ENCODE measurements at places on chromosomes 4 and X.

DNA sequence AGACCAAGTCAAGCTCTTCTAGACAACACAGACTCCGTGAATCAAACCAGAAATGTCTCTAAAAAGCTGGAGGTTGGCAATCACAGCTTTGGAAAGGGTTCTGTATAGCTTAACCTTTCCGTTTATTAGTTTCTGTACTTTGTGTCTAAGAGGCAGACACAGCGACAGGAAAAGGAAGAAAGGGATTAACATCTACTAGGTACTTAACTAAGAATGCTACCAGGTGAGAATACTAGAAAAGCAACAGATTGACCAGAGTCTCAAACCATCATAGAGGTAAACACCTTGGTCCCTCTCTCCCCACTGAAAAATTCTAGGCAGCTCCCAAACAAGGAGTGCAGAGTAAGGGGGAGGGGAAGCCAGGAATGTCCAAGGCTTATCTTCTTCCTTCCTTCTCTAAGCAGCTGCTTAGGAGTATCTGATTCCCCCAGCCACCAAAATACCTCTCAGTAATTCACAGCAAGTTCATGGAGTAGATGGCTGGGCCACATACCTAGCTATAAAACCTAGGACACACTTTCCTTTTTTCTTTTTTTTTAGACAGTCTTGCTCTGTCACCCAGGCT, 80.8 kb downstream of the APBB2 start:
- DNase-seq = no peak

- no peak for DNase-seq
These were observed 65.4 kb upstream of the DYNLT3 start for GRCh38 chrX:37912777-37913176.

- no peak for DNase-seq
These were observed 9.2 kb upstream of the GYG2 start for GRCh38 chrX:2819345-2820135.

DNA sequence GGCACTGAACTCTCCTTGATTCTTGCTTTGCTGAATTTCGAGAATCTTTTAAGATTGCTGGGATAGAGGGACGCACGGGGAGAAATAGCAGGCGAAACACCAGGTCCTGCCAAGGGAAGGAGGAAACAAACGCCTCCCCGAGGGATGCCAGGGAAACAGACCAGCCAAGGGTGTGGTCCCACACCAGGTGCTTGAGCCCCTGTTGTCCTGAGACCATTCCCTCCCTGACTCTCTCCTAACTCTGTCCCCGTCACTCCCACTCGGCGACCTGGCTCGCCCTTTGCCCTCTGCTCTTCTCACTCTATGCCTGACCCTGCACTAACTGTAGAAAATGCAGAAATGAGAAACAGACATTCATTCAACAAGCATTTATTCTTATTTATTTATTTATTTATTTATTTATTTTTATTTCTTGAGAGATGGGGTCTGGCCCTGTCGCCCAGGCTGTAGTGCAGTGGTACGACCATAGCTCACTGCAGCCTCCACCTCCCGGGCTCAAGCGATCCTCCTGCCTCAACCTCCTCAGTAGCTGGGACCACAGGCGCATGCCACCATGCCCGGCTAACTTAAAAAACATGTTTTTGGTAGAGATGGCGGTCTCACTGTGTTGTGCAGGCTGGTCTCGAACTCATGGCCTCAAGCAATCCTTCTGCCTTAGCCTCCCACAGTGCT, 16.2 kb downstream of the CTAG1B start:
- no peak for DNase-seq

- DNase-seq = no peak
These were observed 100.4 kb downstream of the KLHL8 start for GRCh38 chr4:87120010-87120409.

DNA sequence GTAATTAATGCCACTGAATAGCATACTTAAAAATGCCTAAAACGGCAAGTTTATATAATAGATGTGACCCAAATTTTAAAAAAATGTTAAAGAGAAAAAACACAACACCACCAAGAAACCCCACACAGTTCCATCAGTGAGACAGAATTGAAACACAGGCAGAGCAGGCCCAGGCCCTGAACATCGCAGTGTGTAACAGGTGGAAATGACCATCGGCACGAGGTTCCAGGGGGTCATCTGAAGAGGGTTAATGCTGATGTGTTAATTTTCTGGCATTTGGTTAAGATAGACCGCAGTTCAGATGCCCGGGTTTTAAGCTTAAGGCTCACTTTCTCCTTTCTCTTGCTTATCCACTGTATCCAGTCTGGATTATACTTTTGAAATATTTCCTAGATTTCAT, 66.8 kb downstream of the ANAPC4 start:
- no peak for DNase-seq

DNA sequence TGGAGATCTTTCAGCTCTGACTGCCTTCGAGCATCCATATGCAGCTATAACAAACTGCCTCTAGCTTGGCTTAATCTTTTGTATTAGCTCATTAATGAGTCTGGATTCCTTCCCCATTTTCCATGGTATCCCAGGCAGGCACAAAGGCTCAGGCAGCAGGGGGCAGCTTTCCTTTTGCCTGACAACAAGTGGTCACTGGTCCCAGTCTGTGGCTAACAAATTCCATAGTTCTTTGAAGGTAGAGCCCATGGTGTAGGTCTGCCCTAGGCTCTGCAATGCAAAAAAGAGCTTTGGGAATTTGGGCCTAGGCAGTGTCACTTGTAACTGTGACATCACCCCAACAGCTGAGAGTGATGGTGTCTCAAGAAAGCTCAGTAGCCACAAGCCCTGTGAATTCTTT, 234.4 kb upstream of the GPC4 start:
- no peak for DNase-seq

GRCh38 chr4:66820681-66821080, 724.6 kb downstream of the CENPC start:
- DNase-seq = no peak

DNA sequence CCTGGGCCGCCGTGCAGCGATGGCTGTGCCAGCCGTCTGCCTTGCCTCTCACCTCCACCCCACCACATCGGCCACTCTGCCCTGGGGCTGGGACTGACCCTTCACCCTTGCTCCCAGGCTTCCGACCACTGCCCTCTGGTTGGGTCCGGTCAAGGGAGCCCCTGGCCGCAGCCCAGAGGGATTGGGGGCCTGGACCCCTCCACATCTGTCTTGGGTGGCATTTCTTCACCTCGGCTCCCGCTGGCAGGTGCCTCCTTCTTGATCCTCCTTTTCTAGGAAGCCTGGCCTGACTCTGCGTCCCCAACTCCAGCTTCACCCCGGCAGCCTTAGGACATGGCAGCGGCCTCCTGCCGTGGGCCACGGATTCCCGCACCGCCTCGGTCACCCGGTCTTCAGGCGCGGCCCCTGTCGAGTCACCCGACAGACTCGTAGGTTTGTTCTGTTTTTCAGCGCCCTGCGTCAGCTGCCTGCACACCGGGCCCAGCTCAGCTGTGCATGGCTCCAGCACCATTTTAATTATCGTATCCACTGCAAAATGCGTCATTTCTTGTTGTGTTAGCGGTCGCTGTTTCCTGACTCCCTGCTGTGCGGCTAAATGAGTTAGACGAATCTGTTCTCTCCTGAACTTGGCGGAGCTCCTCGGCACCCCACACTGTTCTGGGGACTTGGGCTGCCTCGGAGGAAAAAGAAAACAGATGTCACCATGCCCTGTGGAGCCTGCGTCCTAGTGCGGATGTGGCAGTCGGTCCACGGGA, 124.0 kb downstream of the FAM53A start:
- no peak for DNase-seq

- no peak for DNase-seq
These were observed 251.9 kb downstream of the PAPSS1 start for GRCh38 chr4:107468156-107468555.

DNA sequence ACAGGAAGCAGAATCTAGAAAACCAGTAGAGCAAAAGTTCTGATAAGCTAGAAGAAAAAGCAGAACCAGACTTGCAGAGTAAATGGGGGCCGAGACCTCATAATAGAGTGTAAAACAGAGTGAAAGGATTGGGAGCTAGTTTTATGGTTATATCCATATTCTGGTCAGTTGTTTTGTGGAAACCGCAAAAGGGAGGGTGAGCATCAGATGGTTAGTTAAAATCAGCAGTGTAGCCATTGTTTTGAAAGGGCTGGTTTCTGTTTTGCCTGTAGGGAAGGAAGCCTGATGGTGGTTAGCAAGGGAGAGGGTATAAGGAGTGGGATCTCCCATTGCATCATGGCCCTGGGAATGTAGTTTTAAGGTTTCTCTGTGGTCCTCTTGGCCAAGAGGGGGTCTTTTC, 17.2 kb upstream of the CCNI start:
- DNase-seq = no peak

DNA sequence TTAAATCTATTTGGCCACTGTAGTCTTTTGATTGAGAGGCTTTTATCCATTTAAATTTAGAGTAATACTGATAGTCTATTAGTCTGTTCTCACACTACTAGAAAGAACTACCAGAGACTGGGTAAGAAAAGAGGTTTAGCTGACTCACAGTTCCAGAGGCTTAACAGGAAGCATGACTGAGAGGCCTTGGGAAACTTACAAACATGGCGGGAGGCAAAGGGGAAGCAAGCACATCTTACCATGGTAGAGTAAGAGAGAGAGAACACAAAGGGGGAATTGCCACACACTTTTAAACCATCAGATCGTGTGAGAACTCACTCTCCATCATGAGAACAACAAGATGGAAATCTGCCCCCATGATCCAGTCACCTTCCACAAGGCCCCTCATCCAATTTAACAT, 410.9 kb downstream of the PDGFC start:
- no peak for DNase-seq
